ENCODE measurements at places on chromosomes 7 and 10.

GRCh38 chr10:120279196-120279595 is 177.8 kb upstream of the PLPP4 start:
- no peak for DNase-seq

DNA sequence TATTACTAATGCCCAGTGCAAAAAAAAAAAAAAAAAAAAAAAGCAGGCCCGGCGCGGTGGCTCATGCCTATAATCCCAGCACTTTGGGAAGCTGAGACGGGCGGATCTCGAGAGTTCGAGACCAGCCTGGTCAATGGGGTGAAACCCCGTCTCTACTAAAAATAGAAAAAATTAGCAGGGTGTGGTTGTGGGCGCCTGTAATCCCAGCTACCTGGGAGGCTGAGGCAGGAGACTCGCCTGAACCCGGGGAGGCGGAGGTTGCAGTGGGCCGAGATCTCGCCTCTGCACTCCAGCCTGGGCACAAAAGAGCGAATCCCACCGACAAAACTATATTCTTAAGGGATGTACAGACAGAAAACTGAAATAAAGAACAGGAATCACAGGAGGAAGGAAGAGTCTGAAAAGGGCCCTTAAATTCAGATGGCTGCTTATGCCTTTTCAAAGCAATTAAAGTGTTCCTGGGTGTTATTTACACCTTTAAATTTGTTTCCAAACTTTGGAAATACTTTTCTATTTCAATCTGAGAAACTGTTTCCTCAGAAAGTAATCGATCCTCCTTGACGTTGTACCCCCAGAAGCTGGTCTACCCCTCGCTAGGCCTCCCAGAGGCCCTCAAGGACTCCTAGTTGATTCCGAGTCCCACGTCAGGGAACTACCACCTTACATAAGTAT is 2.0 kb upstream of the KMT2E start:
- DNase-seq, result no peak

DNA sequence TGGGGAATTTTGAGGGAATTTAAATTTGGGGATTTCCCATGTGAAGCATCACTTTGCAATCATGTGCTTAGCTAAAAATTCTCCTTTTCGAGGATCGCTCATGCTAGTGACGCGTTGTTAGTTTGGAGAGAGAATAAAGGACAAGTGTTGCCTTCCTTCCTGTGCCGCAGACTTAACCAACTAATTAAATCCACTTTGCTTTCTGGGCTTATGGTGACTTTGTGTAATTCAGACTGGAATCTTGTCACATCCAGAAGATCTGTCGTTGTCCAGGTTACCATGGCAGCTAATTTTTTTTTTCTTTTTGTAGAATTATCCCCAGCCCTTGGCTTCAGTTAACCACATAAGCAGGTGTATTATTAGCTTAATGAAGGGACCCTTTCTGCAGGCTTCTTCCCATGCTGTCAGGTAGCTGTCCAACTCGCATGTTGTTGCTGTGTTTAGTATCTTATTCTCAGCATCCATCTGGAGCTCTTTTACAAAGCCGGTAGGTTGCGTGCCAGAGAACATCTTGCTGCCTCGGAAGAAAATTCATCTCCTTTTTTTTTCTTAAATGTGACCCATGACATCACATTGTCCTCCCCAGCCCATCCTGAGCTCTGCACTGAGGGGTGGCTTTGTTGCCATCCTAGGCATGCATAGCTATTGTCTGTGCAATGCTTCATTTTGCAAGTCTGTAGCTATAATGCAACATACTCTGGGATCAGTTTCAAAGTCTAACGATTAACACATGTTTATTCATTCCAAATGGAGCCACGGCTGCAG is 47.2 kb upstream of the NRP1 start:
- no peak for DNase-seq

- DNase-seq, result no peak
Observed at GRCh38 chr10:63273577-63273976, 140.4 kb downstream of the NRBF2 start.

GRCh38 chr7:18290865-18291264 is 204.7 kb upstream of the HDAC9 start:
- DNase-seq, result no peak

- DNase-seq, result no peak
Observed at GRCh38 chr10:6678956-6679355, 98.9 kb upstream of the PRKCQ start.

- no peak for DNase-seq
Observed at GRCh38 chr7:150766334-150766709, 29.1 kb downstream of the GIMAP5 start.

DNA sequence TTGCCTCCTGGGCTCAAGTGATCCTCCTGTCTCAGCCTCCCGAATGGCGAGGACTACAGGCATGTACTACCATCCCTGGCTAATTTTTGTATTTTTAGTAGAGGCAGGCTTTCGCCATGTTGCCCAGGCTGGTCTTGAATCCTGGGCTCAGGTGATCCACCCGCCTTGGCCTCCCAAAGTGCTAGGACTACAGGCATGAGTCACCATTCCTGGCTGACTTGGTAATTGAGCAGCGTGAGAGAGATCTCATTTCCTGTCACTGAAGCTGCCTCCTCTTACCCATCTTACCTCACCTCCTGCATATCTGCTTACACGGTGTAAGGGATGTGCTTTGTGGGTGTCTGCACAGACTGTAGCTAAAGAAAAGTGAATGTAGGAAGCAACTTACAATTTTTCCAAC is 9.7 kb downstream of the IFIT3 start:
- DNase-seq, result no peak

DNA sequence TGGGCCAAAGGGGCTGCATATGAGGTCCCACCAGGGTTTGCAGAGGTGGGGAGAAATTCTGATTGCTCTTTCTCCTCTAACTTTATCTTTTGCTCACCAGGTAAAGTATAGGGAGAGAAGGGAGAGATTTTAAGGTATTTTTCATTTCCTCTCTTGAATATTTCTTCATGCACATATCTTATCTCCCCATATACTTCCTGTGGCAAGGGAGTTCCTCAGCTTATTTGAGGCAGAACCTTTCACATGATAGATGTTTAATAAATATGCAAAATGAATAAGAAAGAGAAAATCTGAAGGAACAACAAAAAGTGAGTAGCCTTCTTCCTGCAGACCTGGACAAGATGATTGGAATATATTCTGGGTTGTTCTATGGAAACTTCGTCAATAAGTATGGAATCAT is 67.4 kb upstream of the PDCD4 start:
- no peak for DNase-seq

DNA sequence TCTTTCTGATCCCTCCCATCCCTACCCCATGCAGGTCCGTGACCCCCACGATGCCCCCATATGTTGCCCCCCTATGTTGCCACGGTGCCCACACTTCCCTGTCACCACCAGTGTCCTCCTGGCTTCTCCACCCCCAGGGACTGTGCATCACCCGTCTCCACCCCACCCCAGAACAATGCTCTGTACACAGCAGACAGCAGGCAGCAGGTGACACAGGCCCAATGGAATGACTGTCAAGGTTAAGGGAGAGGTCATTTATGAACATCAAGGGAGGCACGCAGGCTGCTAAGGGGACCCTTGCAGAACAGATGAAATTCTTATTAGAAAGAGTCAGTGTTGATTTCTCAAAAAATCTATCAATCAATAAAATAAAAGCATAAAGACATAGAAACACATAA is 71.5 kb downstream of the PARP12 start:
- no peak for DNase-seq

DNA sequence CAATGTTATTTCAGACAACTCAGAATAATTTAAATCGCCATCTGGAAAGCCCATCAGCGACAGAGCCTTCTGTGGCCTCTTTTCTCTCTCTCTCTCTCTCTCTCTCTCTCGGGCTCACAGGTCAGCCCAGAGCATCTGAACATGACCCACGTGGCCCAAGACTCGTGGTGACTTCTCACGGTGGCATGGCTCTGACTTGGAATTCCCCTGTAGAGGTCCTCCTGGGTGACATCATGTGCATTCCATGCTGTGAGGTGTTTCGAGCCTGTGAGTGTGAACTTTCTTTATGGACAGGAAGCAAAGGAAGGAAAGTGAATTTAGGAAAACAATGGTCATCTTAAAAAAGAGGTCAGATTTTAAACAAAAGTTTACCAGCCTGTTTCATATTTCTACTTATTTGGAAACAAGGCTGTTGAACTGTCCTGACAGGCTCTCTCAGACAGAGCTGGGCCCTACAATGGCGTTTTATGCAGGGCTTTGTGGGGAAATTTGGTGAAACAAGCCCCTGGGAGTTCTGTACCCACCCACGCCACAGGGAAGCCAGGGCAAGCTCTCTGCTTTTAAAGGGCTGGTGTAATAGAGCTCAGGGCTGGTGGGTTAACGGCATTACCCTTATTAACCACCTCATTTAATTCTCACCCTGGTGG is 359.7 kb upstream of the ZNF32 start:
- DNase-seq, result no peak

DNA sequence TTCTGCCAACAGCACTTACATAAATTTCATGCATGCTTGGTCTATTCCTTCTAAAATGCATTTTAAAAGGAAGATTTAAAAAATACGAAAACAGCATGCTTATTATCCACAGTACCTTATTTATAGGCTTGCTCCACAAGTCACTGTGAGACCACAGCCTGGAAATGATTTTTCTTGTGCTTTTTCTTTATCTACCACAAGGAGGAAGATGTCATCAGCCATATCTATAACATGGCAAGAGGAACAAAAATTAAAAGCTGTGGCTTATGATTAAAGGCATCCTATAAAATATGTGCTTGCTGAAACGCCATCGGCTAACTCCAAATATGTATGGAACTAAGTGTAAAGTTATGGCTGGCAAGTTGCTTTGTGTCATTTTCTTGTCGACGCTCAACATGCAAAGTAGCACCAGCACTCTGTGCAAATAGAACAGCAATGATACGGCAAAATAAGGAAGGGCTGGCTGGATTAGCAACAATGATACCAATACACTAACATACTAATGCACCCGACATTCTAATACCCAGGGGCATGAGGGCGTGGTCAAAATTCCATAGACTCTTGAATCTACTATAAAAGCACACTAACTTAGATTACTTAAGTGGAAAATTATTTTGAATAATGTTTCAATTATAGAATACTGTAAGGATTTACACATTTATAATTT is 41.2 kb upstream of the AKR1E2 start:
- no peak for DNase-seq

GRCh38 chr7:55552320-55553023 is 19.8 kb downstream of the VOPP1 start:
- no peak for DNase-seq
